ENCODE measurements at places on chromosomes 2 and 18.

DNA sequence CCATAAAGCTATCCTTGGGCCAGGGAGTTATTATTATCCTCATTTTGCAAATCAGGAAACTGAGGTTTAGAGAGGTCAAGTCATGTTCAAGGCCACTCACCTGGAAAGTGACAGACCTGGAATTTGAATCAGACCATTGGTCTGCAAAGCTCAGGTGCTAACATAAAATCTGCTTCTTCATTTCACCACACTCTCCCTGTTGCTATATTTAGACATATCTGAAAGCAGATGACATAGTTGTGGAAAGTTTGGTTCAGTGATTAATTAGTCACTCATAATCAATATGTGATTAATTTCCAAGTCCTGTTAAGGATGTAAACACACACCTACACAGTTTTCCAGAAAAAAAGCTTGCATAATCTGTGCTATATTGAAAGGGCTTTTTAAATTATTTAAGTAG, 57.4 kb downstream of the LINC00305 start:
- no peak for DNase-seq

DNA sequence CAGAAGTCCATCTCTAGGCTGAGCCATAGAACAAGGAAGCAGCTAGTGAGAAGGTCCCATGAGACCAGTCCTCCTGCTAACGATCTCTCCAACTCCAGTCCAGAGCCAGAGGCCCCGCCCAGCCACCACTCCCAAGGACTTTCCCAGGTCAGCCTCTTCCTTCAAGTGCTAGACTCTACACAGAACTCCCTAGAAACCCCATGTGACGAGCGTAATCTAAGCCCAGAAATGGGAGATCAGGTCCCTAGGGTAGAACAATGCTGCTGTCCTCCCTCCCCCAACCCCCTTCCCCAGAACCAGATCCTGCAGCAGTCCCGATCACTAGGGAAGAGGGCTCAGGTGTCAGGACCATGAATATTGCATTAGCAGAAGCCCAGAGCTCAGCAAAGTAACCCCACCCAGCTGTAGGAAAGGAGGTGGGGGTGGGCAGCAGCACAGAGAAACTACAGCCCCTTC, 6.9 kb downstream of the DCTN1 start:
- no peak for DNase-seq

GRCh38 chr18:76619621-76620315, 124.7 kb upstream of the ZNF516 start:
- no peak for DNase-seq

DNA sequence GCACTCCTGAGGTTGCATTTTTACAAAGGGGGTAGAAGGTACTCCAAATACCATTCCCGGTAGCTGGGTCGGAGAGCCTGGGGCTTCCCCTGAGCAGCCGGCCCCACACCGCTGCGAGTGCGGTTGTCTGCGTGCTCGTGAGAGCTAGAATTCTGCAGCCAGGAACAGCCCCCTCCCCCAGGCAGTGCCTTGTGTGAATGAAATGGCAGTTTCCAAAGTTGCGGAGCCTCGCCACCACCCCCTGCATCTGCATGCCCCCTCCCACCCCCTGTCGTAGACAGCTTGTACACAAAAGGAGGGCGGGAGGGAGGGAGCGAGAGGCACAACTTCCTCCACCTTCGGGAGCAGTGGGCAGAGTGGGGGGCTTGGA, 1.1 kb downstream of the MYCN start:
- DNase-seq, result no peak

DNA sequence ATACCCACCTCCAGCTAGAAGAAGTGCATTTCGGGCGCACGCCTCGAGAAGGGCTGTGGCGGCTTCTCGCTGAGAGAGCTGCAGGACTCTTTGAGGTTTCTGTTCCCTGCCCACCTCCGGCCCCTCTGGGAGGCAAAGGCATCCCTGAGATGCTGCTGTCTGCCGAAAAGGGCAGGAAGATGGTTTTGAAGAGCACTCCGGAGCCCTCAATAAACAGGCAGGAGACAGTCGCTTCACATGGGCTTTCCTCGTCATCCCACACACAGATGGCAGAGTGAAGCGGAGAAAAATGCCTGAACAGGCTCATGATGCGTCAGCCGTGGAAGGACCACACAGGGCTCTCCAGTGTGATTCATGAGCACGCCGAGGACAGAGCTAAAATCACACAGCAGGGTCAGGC, 25.4 kb upstream of the GLI2 start:
- no peak for DNase-seq

DNA sequence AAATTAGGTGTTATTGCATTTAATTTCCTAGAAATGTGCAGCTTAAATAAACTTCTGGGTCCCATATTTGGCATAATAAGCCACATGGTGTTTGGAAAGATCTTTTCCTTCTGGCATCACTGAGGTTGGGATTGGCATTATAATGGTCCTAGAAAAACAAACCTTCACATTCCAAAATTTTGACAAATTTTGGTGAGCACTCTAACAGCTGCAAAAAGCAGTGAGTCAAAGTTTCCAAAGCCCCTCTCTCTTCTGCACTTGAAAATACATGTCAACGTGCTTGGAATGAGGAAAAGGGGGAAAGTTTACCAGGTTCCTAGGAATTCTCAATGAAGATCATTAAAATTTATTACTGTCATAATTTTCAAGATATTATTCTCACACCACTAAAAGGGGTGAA, 77.8 kb upstream of the STK17B start:
- peak; percentile 72 for DNase-seq

DNA sequence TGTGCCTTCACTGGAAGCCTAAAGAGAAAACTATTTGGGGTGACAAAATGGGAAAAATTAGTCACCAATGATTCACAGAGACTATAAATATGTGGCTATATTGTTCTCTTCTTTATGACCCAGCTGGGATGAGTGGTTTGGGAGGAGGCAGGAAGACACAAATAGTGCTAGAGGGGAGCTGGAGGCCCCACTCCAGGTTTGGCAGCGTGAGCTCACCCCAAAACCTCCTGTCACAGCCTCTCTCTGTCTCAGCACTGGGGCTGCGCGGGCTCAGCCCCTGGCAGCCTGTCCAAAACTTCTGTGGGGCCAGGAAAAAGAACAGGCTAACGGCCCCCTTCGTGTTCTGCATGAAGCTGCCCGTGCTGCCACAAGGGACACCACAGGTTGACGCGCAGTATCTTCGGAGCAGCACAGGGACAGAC, 73.2 kb upstream of the LCLAT1 start:
- DNase-seq, result no peak

DNA sequence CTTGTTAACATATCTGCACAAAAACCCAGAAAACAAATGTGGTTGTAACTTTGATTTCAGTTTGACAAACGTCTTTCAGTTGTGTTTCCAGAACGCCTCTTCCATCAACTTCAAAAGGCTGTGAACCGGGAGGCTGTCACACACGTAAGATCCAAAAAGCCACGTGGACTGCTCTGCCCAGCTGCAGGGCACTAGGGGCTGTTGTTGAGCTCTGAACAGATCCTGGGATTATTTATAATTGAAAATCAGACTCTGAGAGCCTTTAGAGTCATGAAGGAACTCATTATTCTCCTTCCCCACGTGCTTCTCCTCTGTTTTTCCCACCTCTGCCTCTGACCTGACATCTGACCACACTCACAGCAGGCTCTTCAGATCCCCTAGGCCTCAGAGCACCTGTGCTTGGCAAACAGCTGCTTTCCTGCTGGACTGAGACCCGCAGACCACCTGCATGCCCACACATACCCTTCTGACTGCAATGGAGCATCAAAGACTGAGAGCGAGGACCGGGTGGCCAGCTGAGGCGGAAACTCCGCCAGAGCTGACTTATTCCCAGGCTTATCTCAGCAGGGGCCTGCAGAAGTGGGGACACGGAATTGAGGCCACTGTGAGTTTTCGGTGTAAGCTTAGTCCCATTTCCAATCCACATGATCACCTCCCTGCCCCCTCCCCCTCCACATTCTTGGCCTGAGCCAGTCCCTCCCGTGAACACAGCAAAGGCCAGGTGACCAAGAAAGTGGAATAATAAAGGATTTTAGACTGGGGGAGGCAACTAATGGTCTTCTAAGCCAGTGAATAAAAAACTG, 114.8 kb downstream of the ATL2 start:
- no peak for DNase-seq

DNA sequence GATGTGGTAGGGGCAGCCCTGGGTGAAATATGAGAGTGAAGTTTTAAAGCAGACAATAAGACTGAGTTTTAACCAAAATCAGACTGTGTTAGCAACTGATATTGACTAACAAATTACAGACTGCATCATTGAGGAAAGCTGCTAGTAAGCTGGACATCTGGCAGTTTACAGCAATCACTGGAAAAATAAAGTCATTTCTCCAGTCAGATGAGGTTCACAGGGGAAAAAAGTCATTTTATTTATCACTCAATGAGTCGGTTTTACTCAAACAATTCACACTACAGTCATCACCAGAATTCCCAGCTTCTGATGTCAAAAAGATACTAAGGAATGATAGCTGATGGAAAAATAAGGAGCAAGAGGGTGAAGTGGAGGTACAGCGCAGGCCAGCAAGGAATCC, 10.5 kb upstream of the TMEM177 start:
- DNase-seq, result no peak

GRCh38 chr2:236548179-236548921, 21.3 kb upstream of the ACKR3 start:
- DNase-seq, result no peak

DNA sequence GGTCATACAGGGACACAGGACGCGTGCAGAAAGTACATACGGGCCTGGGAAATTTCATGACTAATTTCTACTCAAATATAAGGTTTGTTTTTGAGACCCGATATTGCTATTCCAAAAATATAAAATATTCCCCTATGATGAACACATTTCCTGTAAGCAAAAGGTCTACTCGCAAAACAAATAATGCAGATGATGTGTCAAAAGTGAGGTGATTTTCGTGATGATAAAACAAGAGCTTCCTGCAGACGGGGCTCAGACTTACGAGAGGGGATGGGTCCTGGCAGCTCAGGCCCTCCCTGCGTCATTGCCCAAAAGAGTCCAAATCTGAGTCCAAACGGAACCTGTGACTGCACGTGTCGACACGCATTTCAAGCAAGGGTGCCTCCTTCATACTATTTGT, 62.7 kb downstream of the MBP start:
- no peak for DNase-seq

- no peak for DNase-seq
Observed at GRCh38 chr2:10266133-10266620, 36.5 kb upstream of the HPCAL1 start.

DNA sequence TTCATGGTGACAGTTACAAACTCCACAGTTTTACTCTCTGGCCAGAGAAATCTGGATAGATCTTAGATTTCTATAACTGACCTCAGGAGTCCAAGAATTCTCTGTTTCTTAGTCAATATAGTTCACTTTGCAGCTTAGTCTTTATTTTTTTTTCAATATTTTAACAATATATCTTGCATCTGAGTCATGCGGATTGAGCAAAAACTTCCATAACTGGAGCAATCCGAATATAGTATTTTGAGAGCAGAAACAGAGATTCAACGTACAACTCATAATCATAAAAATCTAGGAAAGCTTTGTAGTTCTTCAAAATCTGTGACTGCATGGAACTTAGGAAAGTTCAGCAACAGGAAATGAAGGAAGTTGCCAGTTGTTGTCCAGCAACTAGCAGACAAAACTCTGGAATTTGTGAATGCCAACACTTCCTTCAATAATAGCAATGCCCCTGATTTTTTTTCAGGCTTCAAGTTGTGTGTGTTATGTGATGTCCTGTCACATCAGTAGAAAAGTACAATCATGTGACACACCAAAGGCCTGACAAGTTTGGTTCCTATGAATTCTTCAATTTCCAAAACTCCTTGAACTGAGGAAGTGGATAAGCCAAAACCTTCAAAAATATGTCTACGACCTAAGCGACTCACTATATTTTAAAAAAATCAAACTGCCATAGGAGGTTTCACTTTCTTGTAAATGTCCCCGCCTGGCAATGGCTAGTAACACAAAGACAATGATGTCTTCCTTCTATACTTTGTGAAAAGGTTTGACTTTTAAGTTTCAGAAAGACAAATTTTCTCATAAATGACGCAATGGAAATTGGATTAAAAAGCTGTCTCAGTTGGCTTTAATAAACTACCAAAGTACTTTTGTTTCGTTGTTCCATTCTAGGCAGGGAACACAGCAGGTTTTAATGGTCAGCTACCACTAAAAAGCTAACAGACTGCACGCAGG, 510.6 kb downstream of the ERBB4 start:
- DNase-seq, result no peak

GRCh38 chr2:42183775-42184174, 14.6 kb downstream of the EML4 start:
- DNase-seq, result no peak

DNA sequence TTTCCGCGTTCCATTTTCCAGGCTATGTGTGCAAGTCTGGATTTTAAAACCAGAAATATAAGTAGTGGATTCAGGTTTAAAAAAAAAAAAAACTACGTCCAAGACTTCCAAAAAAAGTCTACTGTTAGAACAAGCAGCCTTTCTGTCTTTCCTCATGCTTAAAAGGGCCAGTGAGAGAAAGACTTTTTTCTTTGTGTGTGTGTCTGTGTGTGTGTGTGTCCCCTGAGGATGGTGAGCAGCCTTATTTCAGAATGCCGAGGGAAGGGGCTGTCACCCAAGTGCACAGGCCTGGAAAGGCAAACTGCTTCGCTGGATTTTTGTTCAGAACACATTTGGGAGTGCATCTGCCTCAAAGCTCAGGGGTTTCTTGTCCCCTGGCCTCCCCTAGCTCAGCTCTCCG, 98.8 kb downstream of the ZBTB7C start:
- DNase-seq, result no peak

GRCh38 chr2:38486213-38487026, 109.3 kb upstream of the ATL2 start:
- DNase-seq, result no peak
